ENCODE measurements at places on chromosomes 5 and 9.

DNA sequence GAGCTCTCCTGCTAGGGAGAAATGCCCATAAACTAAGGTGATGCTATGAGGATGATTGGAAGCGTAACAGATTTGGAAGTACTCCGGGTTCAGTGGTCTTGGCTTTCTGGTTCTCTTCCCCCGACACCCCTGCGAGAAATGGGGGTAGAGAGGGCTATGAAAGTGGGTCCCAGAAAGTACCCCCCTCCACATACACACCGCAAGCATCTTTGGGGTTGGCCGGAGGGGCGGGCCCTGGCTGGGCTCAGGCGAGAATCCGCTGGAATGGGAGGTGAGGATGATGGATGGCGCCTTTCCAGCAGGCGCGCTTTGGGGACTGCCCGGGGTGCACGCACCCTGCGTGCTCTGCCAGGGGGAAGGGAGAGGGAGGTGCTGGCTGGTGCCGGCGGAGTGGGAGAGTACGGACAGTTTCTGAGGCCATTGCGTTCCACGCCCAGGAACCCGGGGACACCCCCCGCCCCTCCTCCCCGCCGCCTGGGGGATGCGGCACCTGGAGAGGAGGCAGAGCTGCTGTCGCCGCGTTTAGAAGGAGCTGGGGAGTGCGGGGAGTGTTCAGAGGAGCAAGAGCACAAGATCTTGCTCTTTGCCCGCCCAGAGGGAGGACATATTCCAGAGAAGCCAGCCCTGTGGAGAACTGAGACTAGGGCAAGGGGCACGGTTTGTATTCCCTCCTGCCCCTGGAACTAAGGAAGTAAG, 1.9 kb downstream of the PCSK5 start:
- DNase-seq: peak; percentile 34

DNA sequence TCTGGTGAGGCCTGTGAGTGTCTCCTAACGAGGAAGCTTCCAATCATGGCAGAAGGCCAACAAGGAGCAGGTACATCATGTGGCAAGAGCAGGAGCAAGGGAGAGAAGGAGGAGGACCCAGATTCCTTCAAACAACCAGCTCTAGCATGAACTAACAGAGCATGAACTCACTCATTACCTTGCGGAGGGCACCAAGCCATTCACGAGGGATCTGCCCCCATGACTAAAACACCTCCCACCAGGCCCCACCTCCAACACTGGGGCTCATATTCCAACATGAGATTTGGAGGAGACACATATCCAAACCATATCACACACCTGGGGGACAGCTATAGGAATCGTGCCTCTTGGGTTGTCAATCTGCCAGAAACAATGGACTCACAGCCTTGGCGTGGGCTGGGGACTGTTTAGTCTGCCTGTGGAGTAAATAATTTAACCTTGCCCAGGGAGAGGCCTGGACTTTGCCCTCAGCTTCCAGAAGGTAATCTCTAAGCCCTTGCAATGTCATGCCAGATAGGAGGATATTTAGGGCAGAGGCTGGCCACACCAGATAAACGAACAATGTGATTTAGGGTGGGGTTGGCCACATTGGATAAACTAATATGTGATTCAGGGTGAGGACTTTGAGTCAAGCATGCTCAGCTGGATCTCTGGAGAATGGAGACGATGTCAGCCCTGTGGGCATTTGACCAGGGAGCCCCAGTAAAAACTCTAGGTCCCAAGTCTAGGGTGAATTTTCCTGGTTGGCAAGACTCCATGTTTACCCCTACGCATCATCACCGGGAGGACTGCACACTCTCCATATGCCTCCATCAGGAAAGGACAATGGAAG, 13.6 kb upstream of the VDAC1 start:
- DNase-seq: peak; percentile 77

DNA sequence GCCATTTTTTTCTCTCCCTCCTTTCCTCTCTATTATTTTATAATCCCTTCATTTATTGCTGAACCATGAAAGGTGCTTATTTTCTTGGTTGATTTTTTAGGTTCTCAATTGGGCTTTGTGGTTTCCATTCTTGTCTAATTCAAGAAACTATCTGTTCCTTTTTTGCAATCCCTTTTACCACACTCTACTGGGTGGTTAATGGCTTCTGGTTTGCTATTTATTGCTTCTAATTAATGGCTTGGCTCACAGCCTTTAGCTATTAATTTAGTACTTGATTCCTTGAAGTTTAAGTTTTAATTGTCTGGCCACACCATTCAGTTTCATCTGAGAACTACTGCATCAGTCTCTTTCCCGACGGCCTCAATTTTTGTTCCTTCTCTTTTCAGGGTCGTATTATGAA, 5.6 kb downstream of the FRRS1L start:
- DNase-seq: no peak

GRCh38 chr5:135660826-135661575, 82.2 kb upstream of the CXCL14 start:
- DNase-seq: no peak

DNA sequence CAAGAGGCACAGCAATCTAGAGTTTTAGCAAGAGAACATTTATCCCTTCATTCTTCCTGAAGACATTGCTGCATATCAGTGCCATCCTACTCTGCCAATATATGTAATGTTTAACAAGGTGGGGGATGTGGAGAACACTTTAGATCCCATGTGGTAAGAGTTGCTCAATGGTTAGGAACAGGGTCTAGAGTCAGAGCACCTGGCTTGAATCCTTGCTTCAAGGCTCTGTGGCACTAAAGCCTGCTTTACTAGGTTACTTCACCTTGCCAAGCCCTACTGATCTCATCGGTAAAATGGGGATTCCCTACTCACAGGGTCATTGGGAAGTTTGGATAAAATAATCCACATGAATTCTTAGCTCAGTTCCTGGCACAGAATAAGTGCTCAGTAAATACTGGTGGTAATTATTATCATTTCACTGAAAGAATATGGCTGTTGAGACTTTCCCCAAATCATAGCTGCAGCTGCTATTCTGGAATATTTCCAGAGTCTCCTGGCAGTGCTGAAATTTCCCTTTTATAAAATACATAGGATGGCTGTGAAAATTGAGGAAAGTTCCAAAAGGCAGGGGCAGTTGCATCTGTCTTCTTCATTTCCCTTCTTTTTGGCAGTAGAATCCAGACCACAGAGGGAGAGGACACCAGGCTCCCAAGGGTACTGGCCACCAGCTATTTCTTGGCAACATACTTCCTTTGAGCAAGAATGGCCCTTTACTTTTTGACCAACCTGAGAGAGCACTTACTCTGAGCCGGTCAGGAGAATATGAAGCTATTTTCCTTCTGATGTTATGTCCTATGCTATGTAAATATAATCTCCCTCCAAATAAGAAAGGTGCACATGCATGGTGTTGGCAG, 142.8 kb downstream of the PALM2AKAP2 start:
- DNase-seq: no peak

DNA sequence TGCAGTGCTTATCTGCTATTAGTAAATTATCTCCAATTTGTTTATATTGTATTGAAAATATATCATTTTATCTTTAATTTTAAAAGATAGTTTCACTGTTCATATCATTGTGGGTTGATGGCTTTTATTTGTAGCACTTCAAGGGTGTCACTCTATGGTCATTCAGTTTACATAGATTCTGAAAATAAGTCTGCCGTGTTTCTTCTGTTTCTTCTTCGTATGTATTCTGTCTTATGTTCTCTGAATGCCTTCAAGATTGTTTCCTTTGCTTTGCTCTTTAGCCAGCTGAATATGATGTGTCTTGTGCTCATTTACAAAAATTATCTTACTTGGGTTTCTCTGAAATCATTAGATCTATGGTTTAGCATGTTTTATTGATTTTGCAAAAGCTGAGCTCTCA, 359.9 kb downstream of the CYLC2 start:
- no peak for DNase-seq

- DNase-seq: peak; percentile 85
These were observed 17.5 kb downstream of the ATOX1 start for GRCh38 chr5:151740958-151741373.

- peak; percentile 30 for DNase-seq
These were observed 248.6 kb upstream of the ANKRD55 start for GRCh38 chr5:56481428-56482357.

DNA sequence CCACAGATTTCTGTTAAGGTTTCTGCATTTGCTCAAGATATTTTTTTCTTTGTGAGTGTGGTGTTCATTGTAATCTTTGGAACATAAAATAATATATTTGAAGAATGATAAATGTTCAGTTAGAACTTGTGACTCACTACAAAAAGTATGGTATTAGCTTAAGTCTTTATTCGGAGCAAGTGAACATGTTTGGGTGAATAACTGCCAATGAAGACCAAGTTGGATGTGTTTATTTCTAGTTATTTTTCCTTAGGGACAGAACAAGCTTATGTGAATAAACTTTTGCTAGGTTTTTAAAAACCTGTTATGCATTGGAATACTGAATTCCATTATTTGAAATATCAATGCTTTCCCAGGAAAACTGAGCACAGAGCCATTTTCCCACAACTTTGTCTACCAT, 418.6 kb downstream of the SLCO4C1 start:
- DNase-seq: peak; percentile 19

- DNase-seq: no peak
These were observed 66.3 kb upstream of the COL5A1 start for GRCh38 chr9:134575103-134575900.

DNA sequence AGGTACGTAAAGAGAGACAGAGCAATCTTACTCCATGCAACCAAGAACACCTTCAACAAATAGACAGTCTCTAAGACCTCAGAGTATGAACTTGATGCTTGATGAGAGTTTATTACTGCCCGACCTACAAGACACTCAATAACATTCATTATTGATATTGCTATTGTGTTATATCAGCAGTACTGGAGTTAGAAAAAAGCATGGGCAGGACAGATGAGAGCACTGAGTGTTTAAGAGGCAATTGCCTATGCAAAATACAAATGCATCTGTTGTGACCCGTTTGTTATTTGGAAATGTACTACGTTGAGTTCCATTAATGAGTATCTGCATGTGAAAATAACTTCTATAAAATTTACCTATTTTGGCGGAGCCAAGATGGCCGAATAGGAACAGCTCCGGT, 8.1 kb upstream of the MARCOL start:
- DNase-seq: no peak

DNA sequence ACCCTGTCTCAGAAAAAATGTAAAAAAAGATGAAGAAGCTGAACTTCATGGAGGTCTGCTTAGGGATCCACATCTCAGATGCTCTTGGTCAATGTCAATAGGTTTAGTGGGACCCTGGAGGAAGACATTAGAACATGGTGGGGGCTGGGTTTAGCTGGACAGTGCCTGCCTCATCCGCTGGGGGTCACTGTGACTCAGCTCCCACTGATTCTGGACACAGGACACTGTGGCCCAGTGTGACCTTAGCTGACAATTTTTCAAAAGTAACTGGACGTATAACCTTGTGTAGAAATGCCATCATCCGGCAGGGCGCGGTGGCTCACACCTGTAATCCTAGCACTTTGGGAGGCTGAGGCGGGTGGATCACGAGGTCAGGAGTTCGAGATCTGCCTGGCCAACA, 7.3 kb upstream of the HNRNPAB start:
- no peak for DNase-seq

- no peak for DNase-seq
These were observed 2.2 kb upstream of the CEL start for GRCh38 chr9:133059623-133060022.

GRCh38 chr9:94937214-94937903, 210.9 kb downstream of the AOPEP start:
- DNase-seq: peak; percentile 95

DNA sequence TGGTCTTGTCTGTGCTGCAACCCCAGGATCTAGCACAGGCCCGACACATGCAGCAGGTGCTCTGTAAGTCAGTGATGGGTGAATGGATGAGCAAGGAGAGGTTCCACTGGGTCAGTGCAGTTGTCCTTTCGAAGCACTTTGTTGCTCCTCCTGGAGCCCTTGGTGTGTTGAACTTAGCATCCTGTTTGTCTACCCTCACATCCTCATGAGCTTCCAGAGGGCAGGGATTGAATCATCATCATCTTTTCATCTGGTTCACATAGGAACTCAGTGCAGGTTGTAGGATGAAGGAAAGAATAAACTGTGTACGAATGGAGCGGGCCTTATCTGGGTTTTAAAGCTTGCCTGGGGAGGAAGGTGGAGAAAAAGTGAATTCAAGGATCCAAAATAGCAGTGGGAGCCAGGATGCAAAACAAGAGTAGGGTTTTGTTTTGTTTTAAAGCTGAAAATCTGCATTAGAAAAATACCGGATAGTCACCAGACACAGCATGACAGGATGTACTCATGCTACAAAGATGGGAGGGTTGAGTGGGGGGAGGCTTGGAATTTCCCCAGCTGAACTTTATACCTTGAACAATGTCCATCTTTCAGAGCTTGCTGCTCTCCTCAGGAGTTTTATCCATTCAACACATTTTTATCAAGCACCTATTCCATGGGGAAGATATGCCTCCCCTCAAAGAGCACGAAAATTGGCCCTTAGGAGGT, 55.8 kb downstream of the PTTG1 start:
- DNase-seq: no peak

DNA sequence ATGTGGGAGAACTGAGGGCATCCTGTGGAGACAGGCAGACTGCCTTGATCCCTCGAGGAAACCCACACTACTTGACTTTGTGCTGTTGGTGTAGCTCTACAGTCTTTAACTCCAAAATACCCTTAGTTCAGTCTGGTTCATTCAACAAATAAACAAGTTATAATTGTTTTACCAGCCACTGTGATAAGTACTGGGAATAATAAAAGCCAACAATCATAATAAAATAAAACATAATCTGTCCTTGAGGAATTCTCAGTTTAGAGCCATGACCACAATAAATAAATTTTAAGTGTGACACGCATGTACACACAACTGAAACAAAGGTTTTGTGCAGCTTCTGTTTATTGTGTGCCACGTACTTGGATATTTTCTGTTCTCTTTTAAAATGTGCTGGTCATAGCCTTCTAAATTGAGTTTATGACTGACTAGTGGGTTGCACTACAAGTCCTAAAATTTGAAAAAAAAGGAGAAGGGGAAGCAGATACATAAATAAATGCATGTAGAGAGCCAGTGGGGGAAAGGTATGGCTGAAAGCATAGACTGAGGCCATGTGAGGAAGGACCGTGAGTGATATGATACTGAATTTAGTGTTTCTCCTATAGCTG, 6.2 kb upstream of the SCAMP1 start:
- no peak for DNase-seq

- no peak for DNase-seq
These were observed 39.2 kb upstream of the RARS1 start for GRCh38 chr5:168446983-168447619.

GRCh38 chr9:12797037-12797436, 22.2 kb downstream of the LURAP1L start:
- no peak for DNase-seq

- DNase-seq: no peak
These were observed 14.4 kb downstream of the RXRA start for GRCh38 chr9:134340475-134341160.

DNA sequence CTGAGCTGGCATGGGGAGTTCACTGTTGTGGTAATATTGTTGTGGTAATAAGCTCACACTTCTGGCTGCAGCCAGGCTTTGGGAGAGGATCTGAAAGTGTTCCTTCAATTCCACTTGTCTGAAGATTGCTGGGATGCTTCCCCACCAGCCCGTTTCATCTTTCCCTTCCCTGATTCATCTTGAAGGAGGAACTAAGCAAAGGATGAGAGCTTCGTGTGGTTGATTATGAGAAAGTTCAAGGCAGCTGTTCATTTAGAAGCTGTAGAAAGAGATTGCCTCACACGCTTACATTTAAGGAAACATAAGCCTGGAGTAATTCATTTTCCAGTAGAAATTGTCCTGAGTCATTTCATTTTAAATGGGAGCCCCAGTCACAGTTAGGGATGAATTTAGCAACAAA, 122.4 kb upstream of the GAS1 start:
- DNase-seq: peak; percentile 39

GRCh38 chr5:161420521-161420920, 126.0 kb downstream of the GABRB2 start:
- DNase-seq: no peak

- no peak for DNase-seq
These were observed 18.4 kb downstream of the TRIM32 start for GRCh38 chr9:116705531-116705930.
